Stimulated activated CD8-positive, alpha-beta memory T cell treated with anti-CD3 and anti-CD28 coated beads, Interleukin-7, amount 100 ng/mL, for 1 hour (primary cell): ENCODE measurements at places on chromosomes 16 and 17.

GRCh38 chr17:67982034-67982640 is 14.1 kb downstream of the C17orf58 start:
- DNase-seq, result no peak

DNA sequence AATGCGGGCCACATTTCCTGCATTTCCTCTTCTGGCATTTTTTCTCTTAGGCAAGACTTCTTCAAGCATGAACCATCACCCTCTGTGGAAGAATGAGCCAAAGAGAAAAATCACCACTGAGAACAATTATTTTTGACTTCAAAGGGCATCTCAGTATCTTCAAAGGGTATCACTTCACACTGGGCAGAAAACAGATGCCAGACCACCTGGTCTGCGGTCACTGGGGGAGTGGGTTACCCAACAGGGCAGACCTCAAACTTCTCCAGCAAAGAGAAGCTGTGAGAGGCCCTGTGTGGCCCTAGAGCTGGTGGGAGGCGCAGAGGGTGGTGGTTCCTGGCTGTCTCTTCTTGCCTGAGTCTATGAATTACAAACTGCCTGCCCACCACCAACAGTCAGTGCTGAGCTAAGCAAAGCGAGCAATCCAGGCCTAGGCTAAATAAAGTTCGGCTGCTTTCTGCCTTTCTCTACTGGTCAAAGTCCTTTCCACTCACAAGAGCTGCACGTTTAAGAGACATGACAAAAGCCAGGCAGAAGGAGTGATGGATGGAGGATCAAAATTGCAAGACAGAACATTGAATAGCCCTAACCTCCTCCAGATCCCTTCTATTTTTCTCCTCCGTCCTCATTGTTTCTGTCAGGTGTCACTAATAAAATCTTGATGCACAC is 602.7 kb upstream of the CDH5 start:
- no peak for DNase-seq

- no peak for DNase-seq
These were observed 259.0 kb downstream of the XYLT1 start for GRCh38 chr16:17211797-17212196.

DNA sequence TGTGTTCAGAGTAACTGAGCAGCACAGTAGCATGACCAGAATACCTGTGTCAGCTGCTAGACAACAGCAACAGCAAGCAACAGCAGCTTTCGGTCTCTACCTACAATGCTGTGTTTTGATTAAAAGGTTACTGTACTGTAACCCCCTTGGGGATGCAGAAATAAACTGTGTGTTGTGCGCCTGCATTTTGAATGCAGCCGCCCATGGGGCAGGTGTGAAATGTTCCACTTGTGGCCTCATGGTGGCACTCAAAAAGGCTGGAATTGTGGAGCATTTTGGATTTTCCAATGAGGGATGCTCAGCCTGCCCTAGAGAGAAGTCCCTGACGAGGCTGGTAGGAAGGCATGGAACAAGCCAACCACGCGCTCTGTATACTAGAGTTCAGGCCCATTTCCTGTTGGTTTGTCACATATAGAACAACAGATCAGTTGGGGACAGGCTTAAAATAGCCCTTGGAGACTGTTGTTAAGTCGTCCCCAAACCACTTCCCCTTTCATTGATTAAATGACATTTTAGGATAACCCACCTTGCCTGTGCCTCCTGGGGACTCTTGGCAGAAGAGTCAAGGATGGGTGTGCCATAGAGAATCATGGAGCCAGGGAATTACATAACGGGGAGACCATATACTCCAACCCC is 27.1 kb downstream of the SCPEP1 start:
- DNase-seq, result no peak

- DNase-seq, result peak; percentile 49
These were observed 3.8 kb upstream of the HAP1 start for GRCh38 chr17:41738077-41738800.

DNA sequence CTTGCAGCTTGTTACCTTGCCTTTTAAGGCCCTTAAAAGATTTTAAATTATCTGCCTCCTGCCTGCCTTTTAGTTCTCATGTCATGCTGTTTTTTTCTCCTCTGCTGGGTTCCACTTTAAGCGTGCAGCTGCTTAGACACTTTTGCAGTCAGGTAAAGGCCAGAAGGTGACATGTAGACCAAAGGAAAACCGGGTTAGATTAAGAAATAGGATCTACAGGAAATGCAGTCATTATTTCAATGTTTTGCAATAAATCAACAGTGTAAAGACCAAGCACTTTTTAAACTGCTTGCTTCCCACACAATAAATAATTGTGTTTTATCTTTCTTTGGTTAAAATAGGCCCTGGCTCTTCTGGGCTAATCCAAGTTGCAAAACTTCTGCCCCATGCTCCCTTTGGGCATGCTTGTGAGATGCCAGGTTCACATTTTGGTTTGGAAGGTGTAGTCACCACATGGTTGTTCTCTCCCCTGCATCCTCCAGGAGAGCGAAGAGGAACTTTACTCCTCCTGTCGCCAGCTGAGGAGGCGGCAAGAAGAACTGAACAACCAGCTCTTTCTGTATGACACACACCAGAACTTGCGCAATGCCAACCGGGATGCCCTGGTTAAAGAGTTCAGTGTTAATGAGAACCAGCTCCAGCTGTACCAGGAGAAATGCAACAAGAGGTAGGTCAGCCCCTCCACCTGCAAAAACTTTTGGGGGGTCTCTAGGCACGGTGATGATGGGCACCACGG is 54.9 kb downstream of the SDR42E1 start:
- no peak for DNase-seq

DNA sequence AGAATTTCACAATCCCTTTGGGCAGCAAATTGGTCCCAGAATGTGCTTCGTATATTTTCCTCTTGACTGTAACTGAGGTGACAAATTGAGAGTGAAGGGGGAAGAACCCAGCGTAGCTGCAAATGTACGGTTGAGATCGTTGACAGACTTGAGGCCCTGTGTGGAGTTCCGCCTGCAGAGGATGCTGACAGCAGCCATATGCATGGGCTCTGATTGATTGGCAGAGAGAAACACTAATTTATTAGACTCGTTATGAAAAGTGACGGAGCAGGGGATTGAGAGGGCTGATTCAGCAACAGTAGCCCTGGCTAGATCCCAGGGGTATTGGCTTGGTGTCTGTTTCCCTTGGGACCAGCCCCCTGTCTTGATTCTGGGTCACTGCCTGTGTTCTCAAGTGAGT is 930.1 kb upstream of the EEF2KMT start:
- DNase-seq, result no peak

DNA sequence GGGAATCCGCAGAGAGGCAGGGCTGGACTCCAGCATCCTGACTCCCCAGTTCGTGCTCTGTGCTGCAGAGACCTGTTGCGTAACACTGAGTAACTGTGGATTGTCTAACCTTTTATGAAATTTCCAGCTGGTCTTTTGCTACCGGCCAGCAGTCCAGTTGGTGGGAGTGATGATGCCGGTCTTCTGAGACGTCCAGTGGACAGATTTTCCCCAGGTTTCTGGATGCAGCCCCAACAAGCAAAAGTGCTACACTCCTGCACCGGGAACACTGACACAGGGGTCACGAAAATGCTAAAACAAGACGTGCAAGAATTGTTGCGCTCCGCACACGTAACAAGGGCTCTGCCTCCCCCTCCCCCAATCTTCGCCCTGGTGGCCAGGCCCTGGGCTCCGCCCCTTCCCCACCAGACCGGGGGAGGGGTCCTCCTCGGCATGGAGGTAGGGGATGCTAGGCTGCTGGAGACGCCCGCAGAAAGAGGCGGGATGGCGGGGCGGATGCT is 701 bp upstream of the MRC2 start:
- DNase-seq, result no peak

DNA sequence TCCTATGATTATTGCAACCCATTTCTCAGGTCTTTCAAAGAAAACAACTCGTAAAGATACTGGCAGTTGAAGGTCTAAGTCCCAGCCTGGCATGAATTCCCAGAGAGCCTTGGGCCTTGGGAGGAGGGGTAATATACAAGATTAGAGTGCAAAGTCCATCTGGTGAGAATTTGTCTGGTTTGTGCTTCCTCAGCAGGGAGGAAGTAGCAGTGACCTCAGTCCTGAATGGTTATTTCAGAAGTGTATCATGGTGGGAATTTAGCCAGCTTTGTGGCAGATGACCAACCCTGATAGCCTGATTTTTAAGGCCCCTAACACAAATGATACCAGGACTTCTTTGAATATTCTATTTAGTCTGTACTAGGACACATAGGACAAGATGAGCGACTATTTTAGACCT is 151.2 kb upstream of the TBX2 start:
- DNase-seq, result no peak

DNA sequence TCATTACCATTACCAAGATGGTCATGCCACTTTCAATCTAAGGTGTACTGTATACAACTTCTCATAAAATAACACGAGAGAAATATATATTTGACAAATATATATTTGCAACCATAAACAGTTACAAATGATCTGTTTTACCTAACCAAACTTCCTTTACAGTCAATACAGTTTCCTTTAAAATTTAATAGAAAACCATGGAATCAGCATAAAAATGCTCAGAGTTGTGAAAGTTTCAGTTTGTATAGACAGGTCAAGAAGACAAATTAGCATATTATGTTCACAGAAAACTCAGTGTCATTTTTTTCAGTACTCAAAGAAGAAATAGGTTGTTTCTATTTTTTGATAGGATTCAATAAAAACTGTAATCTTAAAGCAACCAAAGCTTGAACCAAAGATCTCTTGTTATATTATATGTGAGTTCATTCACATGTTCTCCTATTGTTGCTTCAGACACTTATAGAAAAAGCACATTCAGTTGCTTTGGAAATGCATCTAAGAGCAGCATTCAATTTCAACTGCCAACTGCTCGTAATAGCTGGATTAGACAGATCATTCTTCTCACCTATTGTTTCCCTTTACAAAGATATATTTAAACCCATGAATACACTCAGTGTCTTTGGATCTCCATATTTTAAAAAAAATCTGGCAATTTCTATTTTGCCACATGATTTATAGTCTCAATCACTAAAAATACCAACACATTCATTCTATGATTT is 15.1 kb downstream of the SSH2 start:
- DNase-seq, result no peak

- DNase-seq, result no peak
These were observed 190.0 kb downstream of the C16orf95 start for GRCh38 chr16:87127061-87127765.

DNA sequence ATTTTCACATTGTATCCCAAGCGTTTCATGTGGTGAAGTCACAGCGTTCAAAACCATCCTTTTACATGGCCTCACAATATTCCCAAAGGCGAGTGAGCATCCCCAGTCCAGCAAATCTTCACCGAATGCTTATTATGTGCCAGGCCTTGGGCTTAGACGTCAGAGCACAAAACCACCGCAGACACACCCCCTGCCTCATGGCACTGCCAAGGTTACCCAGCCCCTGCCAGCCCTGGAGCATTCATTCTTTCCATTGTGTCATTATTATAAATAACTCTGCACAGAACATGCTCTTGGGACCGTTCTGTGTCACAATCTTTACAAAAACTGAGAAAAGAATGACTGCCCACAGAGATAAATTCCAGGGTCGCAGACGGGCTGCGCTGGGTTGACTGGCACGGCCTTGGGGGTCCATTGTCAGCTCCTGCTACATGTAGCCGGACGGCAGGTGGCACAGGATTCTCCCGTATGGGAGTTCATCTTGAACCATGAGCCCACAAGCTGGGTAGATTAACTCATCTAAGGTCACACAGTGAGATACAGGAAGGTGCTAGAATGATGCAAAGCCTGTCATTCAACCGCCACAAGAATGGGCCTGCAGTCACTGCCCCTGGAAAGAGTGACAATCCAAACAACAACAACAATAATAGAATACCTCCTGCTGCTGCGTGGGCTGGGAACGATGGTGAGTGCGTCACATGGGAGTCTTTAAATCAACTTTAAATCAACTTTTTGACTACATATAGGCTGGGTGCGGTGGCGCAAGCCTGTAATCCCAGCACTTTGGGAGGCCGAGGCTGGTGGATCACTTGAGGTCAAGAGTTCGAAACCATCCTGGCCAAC is 4.5 kb upstream of the NECAB2 start:
- DNase-seq, result no peak

- no peak for DNase-seq
These were observed 40.7 kb downstream of the ABCA5 start for GRCh38 chr17:69286257-69286656.

GRCh38 chr16:1089822-1090619 is 6.0 kb downstream of the C1QTNF8 start:
- no peak for DNase-seq

GRCh38 chr16:11556945-11557720 is 29.6 kb downstream of the LITAF start:
- DNase-seq, result no peak

GRCh38 chr17:81345228-81346089 is 49.8 kb upstream of the BAHCC1 start:
- DNase-seq, result no peak

- DNase-seq, result no peak
These were observed 9.0 kb upstream of the GGA2 start for GRCh38 chr16:23519282-23519681.

GRCh38 chr17:59890720-59891119 is 2.0 kb downstream of the TUBD1 start:
- no peak for DNase-seq

DNA sequence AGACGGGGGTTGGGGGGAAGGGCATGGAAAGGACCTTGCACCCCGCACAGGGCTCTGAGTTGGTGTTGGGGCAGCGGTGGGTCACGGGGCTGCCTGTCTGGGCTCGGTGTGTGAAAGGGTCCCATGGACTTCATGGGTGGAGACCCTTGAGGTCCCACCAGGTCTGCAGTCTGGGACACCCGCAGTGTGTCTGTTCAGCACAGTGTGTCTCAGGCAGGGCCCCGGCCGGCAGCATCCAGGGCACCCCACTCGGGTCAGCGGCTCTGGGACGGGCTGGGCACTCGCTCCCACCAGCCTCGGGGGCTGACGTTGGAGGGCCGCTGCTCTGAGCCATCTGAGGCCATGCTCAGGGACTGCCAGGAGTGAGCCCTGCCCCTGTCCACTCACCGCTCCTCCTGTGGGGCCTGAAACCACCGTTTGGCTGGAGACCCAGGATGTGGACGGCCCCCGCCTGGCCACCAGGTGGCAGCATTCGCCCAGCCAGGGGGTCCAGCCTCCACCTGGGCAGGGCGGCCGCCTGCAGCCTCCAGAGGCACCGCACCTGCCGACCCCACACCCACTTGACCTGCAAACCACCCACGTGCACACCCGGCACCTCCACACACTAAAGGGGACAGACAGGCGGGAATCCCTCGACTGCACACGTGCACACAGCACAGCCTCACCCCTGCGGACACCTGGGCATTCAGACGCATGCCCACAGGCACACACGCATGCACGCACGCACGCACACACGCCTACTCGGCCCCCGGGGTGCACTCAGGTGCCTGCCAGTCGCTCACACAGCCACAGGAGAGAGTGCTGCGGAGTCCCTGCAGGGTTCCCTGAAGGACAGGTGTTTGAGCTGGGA is 10.1 kb upstream of the ZFPM1 start:
- DNase-seq, result peak; percentile 65

DNA sequence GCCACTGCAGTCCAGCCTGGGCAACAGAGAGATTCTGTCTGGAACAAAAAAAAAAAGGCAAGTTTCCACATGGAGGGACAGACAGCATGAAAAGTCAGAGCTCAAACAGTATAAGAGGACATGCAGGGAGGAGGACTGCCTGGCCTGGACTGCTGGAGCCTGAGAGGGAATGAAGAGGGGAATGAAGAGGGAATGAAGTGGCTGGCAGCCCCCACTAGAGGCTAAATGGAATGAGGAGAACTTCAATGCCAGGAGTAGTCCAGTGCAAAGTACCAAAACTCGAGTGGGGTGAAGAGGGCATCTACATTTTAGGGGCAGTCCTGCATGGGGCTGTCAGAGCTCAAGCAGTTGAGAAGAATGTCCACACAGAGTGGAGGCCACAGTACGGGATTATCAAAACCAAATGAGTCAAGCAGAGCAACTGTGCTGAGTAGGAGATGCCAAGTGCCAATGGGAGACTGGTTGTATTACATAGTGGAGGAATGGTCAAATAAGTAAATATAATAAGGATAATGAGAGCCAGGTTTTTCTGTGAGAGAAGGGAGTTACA is 22.9 kb downstream of the IKZF3 start:
- no peak for DNase-seq
